ENCODE measurements at places on chromosomes 1 and 21.

GRCh38 chr1:204077979-204078696, 5.2 kb downstream of the SOX13 start:
- DNase-seq: peak; percentile 90

DNA sequence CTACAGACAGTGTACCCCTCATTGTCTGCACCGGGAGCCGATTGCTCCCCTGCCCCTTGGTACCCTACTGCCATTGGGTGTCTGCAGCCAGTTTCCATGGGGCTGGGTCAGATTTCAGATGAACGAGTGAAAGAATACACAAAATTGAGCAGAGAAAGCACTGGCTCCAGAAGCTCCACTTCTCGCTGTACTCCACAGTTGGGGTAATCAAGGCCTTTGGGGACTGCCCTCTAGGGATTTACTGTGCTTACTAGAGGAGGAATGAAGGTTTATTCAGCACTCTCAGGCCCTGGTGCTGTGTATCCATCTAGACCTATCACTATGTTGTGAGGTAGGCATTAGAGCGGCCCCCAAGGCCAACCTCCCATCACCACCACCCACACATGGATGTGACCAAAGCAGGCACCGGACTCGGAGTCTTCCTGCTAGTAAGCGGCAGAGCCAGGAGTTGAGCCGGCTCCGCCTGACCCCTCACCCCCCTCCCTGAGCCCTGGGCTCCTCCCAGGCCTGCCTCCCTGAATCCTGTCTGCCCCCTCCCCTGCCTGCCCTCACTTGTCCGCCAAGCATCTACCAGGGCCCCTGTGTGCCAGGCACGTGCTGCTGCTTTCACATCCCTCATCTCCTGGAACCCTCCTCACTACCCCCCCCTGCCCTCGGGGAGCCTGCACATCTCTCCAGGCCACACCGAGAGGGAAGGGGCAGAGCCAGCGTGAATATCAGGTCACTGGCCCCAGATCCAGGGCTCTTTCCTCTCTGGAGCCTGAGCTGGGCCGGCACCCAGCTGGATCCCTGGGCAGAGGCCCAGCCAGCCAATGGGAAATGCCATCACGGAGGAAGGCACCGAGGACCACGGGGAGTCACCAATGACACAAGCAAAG, 23.3 kb downstream of the KCNN3 start:
- no peak for DNase-seq

- DNase-seq: no peak
Observed at GRCh38 chr1:185480545-185480944, 163.5 kb upstream of the IVNS1ABP start.

DNA sequence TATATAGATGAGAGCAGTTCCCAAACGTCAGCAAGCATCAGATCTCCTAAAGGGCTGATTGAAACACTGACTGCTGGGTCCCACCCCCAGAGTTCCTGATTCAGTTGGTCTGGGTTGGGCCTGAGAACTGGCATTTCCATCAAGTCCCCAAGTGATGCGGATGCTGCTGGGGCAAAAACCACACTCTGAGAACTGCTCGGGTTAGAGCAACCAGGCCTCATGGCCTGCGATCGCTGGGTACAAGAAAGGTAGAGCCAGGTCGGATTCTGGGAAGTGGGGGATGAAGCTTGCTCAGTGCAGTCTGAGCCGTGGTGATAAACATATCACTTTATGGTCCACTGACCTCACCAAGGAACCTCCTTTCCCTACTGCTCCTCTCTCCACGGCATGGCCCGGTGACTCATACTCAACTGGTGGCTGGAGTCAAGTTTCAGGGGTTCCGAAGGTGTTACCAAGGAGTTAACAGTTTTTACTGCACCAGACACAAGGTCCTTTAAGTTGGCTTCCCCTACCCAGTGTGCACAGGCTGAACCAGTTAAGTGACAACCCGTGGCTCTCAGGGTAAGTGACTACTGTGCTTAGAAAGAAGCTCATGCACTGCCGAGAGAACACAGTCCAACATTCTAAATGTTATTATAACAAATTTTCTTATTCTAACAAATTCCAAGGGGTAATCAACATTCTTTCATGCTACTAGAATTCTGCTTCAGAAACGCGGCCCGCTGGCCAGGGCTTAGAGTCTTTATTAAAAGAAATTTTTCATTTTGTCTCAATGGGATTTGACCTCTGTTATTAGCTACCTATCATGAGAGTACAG, 153.5 kb downstream of the TGFBR3 start:
- DNase-seq: no peak

GRCh38 chr1:19762175-19762779, 37.4 kb downstream of the TMCO4 start:
- DNase-seq: no peak

GRCh38 chr1:118335331-118335732, 150.3 kb upstream of the SPAG17 start:
- no peak for DNase-seq

Data from NCI-H774 (cell line).